Activated CD4-positive, alpha-beta T cell treated with anti-CD3 and anti-CD28 coated beads, Interleukin-10, Interleukin-2, amounts not matched to agents 100 ng/mL and 50 ng/mL, durations not matched to agents 16 hours and 8 hours (primary cell): ENCODE measurements at places on chromosomes 12 and 14.

GRCh38 chr14:64210216-64210615, 84.0 kb downstream of the ESR2 start:
- DNase-seq, result no peak

DNA sequence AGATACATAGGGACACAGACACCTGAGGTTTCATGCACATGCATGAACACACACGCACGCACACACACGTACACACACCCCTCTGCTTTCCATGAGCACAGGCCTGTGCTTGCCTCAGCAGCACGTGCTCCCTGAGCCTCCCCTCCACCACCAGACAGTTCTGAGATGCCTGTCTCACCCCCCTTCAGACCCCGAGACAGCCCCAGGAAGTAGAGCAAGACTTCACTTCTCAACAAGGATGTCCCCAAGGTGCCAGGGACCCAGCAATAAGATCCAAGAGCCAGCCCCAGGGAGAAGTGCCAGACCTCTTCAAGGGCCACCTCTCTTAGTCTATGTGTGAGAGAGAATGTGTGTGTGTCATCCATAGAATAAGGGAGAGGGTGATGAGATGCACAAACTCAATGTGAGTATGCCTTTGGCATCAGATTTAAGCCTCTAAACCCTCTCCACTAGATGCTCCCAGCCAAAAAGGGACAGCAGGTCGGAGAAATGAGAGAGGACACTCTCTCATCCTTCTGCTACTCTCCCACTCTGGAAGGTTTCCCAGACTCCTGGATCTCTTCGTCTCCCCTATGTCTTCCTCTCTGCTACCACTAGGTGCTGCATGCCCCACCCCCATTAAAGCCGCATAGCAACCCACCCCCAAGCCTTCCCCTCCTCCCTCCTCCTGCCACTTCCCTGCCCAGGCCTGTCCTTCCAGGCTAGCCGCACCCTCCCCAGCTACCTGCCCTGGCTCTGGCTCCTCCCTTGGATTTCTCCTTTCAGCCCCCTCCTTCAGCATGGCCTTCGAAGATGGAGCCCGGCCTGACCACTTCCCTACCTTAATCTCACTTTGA, 7.7 kb downstream of the RARG start:
- no peak for DNase-seq

GRCh38 chr14:50335389-50335788, 23.3 kb downstream of the DMAC2L start:
- no peak for DNase-seq

GRCh38 chr14:68293404-68293803, 473.8 kb downstream of the RAD51B start:
- DNase-seq, result no peak

DNA sequence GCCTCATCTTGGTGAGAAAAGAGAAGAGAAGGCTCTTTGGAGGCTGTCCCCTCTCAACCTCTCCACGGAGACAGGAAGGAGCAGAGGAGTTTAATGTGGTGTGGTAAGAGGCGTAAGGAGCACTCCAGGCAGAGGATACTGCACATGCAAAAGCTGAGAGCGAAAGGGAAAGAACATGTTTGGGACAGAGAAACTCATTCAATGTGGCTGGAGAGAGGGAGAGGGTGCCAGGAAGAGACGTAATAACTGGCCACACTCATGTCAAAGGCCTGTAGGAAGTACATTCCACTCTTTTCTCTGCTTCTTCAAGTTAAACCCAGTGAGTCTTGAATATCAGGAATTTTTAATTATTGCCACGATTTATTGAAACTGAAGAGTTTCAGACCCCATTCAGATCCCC, 12.0 kb downstream of the VDR start:
- DNase-seq, result no peak

GRCh38 chr14:24137529-24138395, 1.8 kb downstream of the PSME1 start:
- no peak for DNase-seq

DNA sequence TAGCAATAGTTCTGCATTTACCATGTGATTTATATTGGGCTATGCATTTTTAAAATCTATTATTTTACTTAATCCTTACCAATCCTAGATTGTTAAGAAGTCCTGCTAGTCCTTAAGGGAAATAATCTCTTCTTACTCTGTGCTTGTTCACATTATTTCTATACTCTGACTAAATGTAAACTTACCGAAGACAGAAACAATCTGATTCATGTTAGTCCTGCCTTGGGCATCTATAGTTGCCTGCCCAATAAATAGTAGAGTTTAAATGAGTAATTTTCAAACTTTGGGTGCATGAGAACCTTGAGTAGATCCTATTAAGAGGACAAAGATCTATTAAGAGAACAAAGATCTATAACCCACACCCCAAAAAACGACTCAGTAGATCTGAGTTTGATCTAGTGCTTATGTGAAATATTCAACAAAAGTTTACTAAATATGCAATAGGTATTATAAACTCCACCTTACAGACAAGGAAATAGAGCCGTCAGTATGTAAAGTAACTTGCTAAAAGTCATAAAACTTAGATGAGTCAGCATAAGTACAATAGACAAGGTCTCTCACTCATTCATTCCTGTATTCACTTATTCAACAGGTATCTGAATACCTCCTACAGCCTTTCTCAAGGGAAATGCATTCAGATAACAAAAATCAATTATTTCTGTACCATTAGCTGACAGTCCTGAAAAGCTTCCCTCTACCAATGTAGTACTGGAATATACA, 127.6 kb downstream of the PAWR start:
- DNase-seq, result no peak

DNA sequence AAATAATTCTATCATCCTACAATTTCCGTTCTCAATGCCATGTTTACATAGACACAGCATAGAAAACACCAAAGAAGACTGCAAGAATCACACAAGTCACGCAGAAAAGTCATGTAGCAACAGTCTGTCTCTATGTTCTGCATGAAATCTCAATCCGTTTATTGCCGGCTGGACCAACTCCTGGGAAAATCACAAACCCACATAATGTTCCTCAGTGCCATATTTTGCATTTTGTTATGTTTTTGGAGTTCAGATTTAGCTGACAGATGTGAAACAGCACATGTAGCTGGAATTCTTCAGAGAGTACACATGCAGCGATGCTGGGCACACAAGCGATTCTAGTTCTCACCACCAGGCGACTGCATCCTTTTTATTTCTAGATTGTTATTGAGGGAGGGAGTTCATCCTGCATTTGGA, 193.1 kb downstream of the APAF1 start:
- DNase-seq, result no peak

- no peak for DNase-seq
Measured at GRCh38 chr12:3097836-3098235, 20.7 kb downstream of the TSPAN9 start.

DNA sequence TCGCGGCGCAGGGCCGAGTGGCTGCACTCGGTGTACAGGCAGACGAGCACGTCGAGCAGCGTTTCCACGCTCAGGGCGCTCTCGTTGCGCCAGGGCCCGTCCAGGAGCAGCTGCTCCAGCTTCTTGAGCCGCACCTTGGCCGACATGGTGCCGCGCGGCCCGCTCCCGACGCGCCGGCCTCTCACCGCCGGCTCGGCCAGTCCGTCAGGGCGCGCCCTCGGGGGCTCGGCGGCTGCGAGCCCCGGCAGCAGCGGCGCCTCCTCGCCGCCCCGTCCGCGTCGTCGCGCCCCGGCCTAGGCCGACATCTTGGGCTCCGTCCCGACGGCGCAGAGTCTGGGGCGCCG, 349 bp downstream of the CDC42BPB start:
- DNase-seq, result no peak

- DNase-seq, result peak; percentile 78
Measured at GRCh38 chr12:49347311-49348193, 864 bp downstream of the DNAJC22 start.

GRCh38 chr12:127162902-127163301, 1104.1 kb upstream of the TMEM132C start:
- peak; percentile 79 for DNase-seq

- peak; percentile 61 for DNase-seq
Measured at GRCh38 chr14:21987937-21988336, 314.3 kb upstream of the OR4E1 start.

DNA sequence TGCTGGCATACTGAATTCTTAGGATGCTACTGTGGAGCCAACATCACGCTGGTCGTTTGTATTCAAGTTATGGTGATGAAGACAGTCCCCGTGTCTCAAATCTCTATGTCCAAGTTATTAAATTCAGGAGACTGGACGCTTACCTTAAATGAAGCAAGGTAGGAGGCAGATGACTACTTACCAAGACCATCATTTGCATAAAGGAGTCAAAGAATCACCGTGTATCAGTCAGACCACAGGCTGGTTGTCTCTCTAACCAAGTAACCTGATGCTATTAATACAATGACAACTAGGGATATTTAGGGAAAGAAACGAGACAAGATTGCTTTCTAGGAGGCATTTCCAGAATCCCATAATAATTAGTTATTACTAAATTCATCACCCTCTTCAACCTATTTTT, 78.1 kb upstream of the FRMD6 start:
- DNase-seq, result no peak

GRCh38 chr14:57865403-57866198, at the start of gene SLC35F4:
TSS of gene SLC35F4 (minus strand) at chr14:57866092.
- no peak for DNase-seq

DNA sequence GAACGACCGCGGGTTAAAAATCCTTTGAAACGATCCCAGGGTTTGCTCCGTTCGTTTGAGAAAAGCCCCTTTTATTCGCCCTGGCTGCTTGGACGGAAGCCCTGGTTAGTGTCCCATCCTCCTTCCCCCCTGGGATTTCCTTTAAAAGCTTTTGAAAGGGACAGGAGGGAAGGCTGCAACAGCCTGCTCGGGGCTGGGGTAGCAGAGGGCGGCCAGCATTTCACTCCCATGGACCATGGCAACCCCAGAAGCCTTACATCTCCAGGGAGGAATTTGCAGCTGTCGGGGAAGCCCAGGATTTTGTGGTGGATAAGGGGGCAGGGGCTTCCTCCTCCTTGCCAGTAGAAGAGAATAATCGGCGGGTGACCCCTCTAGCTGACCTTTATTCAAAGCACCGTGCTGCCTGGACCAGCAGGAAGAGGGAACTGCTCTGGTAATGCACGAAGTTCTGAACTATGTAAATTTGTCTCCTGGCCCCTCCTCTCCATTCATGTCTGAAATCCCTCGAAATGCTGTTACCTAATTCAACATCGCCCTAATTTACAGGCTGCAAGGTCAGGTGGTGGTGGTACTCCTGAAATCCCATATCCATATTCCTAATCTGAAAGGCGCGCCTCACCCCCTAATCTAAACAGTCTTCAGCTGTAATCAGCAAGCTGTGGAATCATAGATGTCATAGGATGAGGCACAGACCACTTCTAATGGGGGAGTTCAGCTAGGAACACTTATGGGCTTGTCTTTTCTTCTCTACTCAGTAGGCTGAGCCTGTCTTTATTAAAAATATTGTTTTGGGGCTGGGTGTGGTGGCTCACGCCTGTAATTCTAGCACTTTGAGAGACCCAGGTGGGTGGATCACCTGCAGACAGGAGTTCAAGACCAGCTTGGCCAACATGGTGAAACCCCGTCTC, 1.0 kb upstream of the CLIP1 start:
- DNase-seq, result no peak

- DNase-seq, result no peak
Measured at GRCh38 chr14:26377150-26377549, 220.7 kb downstream of the NOVA1 start.

GRCh38 chr12:49233842-49234526, 30.9 kb upstream of the TUBA1C start:
- DNase-seq, result peak; percentile 64

DNA sequence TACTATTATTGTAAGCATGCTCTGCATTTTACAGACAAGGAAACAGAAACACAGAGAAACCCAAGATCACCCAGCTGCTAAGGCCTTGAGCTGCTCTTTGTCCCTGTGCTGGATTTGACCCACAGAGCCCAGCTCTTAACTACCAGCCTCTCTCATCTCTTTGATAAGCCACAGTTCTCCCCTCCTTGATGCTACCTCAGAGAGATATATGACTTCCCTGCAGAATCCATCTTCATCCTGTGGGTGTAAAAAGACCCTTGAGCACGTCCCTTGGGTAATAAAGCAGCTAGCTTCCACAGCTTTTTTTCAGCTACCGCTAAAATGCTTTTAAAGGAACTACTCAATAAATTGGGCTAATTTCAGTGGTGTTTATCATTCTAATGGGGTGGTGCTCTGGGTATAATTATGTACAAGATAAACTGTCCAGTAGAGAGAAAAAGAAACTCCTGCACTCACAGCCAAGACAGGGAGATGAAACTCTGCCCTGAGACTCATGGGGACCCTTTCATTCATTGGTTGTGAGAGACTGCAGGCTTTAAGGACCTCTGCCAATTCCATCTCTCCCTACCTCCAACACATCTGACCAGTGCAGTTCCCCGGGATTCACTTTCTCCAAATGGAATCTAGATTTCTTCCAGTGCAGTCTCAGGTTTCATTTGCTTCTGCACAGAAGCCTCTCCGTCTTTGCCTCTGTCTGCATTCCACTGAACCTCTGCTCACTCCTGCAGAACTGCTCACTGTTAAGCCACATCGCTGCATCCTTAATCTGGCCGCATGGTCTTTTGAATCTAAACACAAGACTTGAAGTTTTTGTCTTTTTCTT, 24.7 kb upstream of the NTF3 start:
- DNase-seq, result no peak

DNA sequence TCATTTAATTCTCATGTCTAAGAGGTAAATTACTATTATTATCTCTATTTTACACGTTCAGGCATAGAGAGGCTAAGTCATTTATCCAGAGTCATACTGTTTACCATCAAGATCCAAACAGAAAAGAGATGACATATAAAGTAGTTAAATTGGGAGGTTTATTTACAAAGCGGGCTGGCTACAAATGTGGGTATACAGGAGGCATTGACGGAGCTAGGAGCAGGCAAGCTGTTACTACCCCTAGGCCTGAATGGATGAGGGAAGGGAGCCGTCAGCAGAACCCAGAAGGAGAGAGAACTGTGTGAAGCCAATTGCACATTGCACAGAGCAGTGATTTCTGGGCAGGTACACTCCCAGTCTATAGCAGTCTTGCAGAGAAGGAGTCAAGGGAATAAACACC, 39.8 kb downstream of the DACT1 start:
- no peak for DNase-seq

- no peak for DNase-seq
Measured at GRCh38 chr14:36751920-36752319, 90.3 kb downstream of the PAX9 start.

DNA sequence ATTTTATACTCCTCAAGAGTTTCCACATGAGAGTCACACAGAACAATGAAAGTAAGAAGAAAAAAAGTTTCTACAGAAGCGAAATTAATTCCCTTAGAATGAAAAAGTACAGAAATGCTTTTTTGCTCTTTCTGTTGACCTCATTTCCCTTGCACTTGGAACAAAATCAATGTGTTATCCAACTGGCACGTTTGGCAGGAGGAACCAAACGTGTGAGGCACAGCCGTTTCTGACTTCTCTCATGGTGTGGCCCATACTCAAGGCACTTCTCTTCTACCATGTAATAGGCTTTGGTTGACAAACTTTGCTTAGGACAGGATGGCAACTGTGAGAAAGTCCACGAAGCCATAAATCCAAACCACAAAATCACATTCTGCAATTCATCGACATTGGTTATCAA, 297.0 kb downstream of the FUT8 start:
- no peak for DNase-seq
